ENCODE measurements at places on chromosomes 3 and 15.

GRCh38 chr3:171967932-171968678 is 71.3 kb upstream of the FNDC3B start:
- DNase-seq: no peak

GRCh38 chr15:82570721-82571508 is 30.7 kb upstream of the RPS17 start:
- no peak for DNase-seq

GRCh38 chr15:55552926-55553325 is 35.2 kb downstream of the PYGO1 start:
- no peak for DNase-seq

DNA sequence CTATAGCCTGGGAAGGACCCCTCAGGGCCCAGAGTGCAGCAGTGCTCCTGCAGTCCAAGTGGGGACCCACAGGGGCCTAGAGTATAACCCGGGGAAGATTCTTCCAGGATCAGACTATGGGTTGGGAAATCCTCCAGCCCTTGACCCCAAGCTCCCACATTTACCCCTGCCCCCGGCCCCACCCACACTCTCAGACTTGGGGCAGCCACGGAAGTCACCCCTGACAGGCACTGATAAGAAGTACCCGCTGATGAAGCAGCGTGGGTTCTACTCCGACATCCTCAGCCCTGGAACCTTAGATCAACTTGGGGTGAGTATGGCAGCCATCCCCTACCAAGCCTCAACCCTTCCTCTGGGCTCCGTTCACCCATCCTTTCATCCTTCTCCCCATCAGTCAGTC is 6.3 kb downstream of the DNAH1 start:
- no peak for DNase-seq

DNA sequence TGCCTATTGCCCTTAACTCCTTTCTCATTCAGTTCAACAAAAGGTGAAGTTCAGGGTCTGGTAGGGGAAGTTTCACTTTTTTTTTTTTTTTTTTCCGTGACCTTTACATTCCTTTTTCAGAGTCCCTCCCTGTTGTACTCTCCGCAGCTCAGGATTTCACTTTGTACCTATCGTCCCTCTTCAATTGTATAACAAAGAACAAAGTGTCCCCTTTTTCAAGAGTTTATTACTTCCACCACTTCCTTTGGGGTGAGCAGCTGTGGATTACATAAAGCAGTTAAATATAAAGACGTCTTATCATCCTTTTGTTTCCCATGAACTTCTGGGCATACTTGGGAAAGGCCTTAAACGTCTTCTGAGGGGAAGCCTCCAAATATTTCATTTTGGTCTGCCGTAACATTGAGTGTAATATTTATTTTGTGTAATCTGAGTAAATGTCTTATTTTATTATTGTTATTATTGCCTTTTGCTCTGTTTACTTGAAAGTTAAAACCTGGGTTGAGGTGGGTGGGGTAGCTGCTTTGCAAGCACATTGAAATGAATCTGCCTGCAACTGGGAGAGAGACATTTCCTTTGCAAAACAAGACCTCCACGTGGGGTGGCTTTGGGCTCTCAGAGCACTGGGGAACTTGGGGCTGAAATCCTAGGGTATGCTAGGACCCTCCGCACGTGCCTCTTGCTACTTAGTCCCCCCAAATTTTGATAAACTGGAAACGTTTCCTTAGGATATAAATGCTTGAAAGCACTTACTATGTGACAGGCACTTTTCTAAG is 169.4 kb downstream of the MCTP2 start:
- DNase-seq: no peak

- no peak for DNase-seq
Observed at GRCh38 chr3:138326866-138327595, 2.6 kb downstream of the NME9 start.

DNA sequence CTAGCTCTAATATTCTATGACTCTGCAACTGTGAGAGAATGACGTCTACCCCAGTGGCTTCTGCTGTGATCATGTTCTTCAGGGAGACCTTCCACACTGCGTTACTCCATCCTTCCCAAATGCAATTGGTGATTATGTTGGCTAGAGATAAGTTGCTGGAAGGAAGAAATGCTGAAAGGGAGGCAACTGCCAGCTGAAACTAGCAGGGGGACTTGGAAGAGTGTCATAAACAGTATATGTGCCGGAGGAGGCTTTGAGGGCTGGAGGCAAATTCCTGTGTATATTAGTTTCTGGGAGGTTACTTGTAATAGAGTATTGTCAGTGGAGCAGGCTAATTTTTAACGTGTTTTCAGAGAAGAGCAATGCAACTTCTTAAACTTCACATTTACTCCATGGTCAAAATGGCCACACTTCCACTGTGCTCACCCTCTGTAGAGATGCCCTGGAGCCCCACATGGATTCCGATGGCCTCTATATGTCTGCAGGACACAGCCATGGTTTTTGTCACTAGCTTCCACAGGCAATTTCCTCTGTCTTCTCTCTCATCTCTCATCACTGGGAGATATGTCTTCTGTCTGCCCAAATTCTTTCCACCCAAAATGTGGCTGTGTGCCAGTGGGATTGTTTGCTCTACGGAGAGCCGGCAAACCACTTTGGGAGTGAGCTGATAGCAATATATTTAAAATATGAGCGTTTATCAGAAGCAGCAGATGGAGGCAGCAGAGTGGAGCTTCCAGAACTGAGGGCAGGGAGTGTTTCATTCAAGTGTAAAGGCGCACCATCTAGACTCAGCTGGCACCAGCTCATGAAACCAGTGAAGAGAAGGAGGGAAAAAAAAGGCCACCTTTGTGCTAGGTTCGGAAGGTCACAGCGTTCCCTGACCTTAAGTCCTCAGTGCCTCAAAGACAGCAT is 13.3 kb upstream of the CD47 start:
- DNase-seq: no peak

DNA sequence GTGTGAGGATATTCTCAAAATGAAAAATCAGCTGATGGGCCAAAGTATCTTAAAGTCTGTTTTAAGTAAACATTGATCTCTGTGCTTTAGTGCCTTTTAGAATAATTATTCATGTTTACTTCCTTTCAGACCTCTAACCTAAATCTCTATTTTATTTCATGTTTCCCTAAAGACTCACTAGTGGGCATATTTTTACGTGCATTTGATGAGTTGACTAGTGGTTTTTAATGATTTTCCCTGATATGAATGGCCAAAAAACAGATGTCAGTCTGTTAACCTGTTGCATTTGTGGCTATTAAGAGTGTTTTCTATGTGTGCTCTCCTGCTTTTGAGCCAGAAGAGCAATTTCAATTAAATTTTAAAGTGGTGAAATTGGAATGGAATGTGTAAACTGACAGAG is 6.9 kb downstream of the FAIM start:
- no peak for DNase-seq

Measured in cortex of kidney (tissue), 1 donor.